ENCODE measurements at places on chromosomes 3 and 15.

DNA sequence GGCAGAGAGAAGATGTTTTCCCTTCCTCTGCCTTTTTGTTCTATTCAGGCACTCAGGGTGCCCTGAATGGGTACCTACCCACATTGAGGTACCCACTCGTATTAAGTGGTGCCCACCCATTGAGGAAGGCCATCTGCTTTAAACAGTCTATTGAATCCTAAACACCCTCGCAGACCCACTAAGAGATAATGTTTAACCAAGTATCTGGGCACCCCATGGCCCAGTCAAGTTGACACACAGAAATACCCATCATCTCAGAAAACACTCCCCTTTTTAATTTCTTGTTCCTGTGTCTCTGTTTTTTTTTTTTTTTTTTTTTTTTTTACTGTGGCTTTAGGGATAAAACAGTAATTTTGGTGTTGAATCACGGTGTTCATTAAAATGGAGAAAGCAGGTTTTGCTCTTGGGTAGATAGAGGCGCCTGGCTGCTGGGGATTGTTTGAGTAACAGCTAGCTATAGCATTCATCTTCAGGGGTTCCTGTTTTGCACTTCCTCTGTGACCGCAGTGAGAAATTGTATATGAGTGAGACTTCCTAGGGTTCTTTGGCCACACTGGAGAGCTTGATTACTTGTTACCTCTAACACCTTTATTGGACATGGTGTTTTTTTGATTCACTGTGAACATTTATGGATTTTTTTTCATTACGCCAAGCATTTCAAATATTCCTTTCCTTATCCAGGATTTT, 259.1 kb downstream of the PTPRG start:
- DNase-seq: no peak

GRCh38 chr3:14246414-14246813, 67.8 kb downstream of the LSM3 start:
- no peak for DNase-seq

GRCh38 chr15:88681610-88682221, 42.9 kb downstream of the ISG20 start:
- no peak for DNase-seq

DNA sequence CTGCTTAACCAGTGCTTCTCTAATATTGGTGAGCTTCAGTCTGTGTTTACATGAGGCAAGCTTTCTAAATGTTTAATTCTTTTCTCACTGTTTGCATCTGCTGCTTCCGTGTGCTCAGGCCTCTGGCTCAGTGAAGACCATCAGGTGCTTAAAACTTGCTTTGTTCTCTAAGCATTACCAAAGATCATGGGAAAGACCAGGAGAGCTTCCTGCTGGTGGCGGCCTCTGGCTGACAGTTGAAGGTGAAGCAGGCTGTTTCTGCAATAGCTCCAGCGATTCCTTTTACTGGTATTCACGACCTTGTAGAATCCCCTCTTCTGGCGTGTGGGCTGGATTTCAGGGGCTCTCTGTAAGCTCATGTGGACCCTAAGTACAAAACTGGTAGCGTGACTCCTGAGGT, 45.1 kb downstream of the EDEM1 start:
- no peak for DNase-seq

GRCh38 chr3:105030211-105030610, 336.5 kb upstream of the ALCAM start:
- DNase-seq: no peak

- no peak for DNase-seq
Measured at GRCh38 chr3:122421101-122421500, 5.2 kb upstream of the WDR5B start.

- no peak for DNase-seq
Measured at GRCh38 chr3:71863563-71864190, 78.7 kb upstream of the PROK2 start.

GRCh38 chr3:87435926-87436620, 159.7 kb upstream of the POU1F1 start:
- no peak for DNase-seq

Measured in activated gamma-delta T cell (primary cell).